ENCODE measurements at places on chromosomes 16 and 17.

- DNase-seq, result no peak
Measured at GRCh38 chr17:82366749-82367148, 4.8 kb upstream of the UTS2R start.

DNA sequence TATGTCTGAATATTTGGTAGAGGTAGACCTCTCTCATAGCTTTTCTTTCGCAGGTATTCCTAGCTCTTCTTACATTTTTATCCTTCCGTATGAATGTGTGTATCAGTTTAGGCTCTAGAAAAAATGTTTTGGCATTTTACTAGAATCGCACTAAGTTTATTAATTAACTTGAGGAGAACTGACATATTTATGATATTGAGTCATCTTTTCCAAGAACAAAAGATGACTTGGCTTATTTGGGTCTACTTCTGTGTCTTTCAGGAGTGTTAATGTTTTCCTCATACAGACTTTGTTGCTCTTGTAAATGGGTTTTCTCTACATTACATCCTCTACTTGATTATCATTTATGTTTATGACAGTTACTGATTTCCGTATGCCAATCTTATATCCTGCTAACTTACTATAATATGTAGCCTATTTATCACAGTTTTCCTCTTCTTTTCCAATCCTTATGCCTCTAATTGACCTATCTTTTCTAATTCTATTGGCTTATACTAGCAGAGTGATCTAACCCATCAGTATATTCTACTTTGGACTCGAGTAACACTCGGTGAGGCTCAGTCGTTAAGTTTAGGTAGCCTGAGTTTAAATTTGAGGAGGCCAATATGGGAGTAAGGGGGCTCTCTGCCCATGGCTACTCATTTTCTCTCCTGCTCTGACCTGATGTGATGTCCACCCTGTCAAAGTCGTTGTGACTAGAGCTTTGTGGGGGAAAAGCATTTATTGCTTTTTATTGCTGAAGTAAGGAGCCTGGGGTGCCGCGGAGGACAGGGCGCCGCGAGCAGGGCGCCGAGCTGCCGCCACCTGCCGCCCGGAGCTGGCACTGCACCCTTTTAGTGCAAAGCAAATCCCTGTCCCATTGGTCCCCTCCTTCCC, 20.0 kb downstream of the ST6GALNAC1 start:
- DNase-seq, result peak; percentile 67

DNA sequence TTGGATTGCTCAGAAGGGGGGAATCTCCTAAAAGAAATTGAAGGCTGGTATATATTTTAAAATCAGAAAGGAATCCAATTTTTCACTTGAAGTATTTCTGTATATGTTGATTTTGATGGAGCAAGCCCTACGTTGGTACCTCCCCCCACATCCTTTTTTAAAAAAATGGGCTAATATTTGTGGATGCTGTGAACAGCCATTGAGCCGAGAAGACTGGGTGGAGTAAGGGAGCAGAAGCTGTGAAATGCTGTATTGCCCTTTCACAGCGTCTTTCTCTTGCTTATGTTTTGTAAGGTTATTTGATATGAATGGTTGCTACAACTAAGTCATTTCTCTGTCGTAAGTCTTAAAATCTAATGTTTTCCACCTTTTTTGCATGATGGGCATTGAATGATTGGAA, 2.3 kb downstream of the PAFAH1B1 start:
- no peak for DNase-seq

DNA sequence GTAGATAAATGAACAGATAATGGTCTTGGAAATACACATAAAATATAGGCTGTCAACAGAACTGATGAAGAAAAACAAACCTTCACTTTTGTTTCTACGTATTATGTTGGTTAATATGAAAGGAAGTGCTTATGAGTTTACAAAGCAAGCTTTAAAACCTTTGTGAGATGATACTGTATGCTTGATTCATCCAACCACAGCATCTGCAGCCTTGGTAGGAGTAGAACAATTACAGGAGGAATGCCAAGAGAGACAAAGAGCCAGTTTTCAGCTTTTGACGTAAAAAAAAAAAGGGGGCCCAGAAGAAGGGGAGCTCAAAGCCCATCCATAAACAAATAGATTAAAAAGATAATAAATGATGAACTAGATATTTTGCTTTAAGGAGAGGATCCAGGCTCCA, 13.3 kb downstream of the FAM20A start:
- DNase-seq, result no peak

DNA sequence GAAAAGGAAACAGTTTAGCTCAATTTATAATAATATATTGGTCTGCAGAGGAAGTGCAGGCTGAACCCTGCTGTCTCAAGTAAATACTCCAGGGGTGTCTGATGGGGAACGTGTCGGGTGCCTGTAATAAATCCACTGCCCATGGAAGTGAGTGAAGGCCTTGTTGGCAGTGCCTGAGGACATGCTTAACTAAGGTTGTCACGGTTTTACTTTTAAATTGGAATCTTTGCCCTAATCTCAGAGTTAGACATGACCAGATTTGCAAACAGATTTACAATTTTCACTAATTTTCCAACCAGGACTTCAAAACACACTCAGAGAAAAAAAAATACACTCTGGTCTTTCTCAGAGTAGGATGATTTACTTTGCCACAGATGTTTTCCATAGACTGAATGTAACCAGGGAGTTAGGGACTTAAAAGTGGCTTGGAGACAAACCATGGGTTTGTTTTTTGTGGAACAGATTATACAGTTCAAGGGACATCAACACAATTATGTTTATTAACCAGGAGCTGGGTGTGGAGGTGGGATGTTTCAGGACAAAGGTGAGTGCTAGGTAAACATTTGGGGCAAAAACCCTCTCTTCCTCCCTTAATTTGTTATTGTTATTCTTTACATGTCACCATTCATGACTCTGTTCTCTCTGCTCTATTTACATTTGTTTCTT, 144.5 kb downstream of the FTO start:
- no peak for DNase-seq

- DNase-seq, result no peak
Measured at GRCh38 chr17:42509841-42510240, 26.2 kb upstream of the NAGLU start.

GRCh38 chr17:45092911-45093430, 31.9 kb downstream of the NMT1 start:
- DNase-seq, result peak; percentile 91

GRCh38 chr16:3909791-3910583, 29.5 kb upstream of the CREBBP start:
- peak; percentile 27 for DNase-seq

GRCh38 chr17:67492824-67493517, 115.9 kb downstream of the PITPNC1 start:
- DNase-seq, result no peak

- no peak for DNase-seq
Measured at GRCh38 chr16:87439926-87440325, 47.8 kb downstream of the MAP1LC3B start.

DNA sequence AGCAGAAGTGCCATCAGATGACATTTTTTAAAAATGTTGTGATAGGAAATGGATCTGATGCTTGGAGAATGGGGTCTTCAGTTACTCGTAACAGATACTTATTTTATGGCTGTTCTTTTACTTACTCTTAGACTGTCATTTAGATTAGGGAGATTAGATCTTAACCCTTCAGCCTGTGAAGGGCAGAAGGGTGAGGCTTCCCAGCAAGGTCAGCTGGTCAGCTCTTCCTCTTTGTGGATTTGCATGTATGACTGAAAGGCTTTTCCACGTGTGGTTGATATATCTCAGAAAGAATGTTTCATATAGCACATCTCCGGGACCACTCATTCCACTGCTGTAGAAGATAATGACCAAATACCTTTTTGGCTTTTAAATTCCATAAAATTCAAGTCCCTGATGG, 27.4 kb downstream of the GRB7 start:
- DNase-seq, result no peak

DNA sequence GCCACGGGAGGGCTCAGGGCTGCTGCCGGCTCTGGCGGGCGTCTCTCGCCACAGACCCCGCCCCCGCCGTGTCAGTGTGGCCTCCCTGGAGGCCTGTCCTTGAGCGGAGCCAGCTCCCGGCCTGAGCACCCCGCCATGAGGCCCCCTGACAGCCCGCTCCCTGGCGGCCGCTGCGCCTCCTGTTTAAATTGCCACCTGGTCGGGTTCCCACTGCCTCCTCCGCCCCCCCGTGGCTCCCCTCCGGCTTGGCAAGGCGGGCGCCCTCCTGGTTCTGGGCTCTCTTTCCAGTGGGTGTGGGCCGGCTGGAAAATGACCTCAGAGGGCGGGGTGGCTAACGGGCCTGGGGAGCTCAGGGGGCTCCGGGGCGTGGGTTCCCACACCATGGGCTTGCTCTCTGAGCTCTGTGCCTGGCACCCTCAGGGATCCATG, 42.1 kb upstream of the SSTR5 start:
- no peak for DNase-seq

- no peak for DNase-seq
Measured at GRCh38 chr17:40445751-40446468, 2.7 kb downstream of the IGFBP4 start.

DNA sequence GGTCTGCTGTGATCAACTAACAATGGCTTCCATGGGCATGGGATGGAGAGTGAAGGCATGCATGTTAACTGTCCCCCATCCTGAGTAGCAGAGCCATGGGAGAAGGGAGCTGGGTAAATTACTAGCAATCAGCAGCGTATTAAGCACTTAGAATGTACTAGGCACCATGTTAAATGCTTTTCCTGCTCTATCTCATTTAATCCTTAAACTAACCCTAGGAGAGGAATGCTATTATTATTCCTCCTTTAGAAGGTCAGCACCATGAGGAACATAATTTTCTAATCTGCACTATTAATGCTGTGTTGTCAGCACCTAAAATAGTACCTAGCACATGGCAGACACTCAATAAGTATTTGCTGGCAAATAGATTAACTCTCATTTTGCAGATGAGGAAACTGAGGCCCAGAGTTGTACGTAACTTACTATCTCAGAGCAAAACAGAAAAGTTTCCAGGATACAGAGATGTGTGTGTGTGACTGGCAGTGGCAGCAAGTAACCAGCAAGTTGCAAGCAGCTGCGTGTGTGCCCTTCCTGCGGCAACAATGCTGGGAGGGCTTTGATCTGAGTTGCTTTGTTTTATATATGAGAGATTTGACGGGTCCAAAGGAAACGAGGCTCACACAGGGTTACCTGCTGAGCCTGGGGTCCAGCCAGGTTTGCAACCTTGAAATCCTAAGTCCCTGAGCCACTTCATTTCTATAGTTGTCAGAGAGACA, 6.5 kb upstream of the KLHL36 start:
- no peak for DNase-seq

DNA sequence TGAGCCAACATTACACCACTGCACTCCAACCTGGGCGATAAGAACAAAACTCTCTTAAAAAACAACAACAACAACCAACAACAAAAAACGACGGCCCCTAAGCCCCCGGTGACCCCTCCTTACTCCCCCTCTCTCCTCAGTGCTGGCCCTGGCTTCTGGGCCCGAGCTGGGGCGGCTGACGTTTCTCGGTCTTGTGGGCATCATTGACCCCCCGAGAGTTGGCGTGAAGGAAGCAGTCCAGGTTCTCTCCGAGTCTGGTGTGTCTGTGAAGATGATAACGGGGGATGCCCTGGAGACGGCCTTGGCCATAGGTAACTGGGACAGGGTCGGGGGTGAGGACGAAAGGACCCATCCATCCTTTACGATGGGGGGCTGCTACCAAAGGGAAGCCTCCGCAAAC, 52.7 kb downstream of the MEAK7 start:
- DNase-seq, result no peak

DNA sequence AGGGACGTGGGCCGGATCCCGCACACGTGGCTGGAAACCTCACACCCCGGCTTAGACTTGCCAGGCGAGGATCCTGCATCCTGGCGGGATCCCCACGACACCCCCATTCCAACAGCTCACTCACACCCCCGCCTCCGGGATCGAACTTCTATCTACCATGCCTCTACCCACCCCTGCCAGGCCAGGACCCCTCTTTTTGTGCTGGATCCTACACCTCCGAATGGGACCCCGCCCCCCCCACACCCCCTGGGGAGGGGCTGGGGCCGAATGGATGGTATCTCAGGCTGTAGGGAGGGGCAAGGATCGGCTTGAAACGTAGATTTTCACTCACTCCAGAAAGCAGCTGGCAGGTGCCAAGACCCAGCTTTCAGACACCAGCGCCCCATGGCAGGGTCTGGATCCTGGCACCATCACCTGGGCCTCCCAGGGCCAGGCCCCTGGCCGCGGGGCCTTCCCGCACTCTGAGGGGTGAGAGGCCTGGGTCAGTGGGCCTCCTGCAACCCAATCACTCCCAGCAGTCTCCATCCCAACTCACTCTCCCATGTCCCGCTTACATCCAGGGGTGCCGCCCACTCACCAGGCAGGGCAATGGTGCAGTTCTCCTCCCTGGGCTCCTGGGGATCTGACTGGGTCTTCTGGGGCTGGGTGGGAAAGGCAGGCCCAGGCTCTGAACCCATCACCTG, 6.7 kb downstream of the PRSS36 start:
- no peak for DNase-seq

DNA sequence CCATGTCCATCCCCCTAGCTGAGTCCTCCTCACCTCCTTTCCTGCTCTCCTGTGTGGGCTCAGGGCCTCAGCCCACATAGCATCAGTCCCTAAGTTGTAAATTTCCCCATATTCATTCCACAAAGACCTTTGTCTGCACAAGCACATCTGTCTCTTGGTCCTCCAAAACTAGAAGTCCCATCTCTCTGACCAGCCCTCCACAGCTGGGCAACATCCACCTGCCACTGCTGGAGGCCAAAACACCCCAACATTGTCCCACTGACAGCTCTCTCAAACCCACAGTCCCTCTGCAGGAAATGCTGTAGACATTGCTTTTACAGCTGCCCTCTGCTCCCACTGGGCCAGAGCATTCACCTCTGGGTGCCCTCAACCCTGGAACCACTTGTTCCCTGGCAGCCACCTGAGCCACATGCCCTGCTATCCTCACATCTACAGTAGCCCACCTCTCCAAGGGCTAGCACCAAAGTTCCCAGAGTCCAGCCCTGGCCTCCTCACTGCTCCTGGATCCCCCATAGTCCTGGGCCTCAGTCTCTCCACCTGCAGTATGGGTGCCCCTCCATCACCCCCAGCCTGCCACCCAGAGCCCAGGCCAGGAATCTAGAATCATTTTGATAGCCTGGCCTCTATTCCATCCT, 1722.7 kb downstream of the TP53TG3F start:
- no peak for DNase-seq

Data from RKO (cell line).